Fibroblast of lung (primary cell): ENCODE measurements at places on chromosomes 4 and X. TPM values are rescaled to one million over a fixed set of nuclear protein-coding genes. Genes with fewer than 3 reads are reported as not detected.

GRCh38 chrX:2664502-2664901, 26.6 kb upstream of the CD99 start:
- no peaks in the 10 kb centered on the region for H3K4me1 ChIP-seq
- DNase-seq, result peak; percentile 74
- no peaks in the 10 kb centered on the region for H3K36me3 ChIP-seq
- no peak overlapping the region for H3K4me3 ChIP-seq
- no peak overlapping the region for H3K27ac ChIP-seq

GRCh38 chr4:138659037-138659811, 356.4 kb upstream of the NOCT start:
- H3K27ac ChIP-seq, result no peak overlapping the region
- no peaks in the 10 kb centered on the region for H3K27me3 ChIP-seq
- no peak overlapping the region for H3K4me3 ChIP-seq
- no peak for DNase-seq
- no peaks in the 10 kb centered on the region for H3K36me3 ChIP-seq

- no peaks in the 10 kb centered on the region for H3K27me3 ChIP-seq
- no peak for DNase-seq
- H3K4me3 ChIP-seq, result no peak overlapping the region
- H3K27ac ChIP-seq, result no peak overlapping the region
- no peaks in the 10 kb centered on the region for H3K4me1 ChIP-seq
- no peaks in the 10 kb centered on the region for H3K36me3 ChIP-seq
Observed at GRCh38 chrX:153297376-153297775, 24.2 kb downstream of the PNMA6F start.

DNA sequence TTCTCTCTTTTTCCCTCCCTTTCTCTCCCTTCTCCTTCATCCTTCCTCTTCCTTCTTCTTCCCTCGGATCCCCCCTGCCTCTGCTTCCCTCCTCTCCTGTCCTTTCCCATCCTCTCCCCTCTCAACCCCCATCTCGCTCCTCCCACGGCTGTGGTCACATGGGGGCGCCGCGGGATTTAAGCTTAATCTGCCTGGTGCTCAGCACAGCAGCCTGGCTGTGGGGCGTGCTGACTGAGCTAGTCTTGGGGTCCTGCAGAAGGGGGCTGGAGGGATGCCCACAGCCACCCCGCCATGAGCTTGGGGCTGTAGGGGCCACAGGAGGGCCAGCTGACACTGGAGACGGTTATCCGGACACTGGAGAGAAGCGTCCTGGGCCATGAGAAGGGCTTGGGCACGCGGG, 10.7 kb downstream of the SMIM10L2A start:
- H3K4me1 ChIP-seq, result no peaks in the 10 kb centered on the region
- no peaks in the 10 kb centered on the region for H3K36me3 ChIP-seq
- no peak for DNase-seq
- no peaks in the 10 kb centered on the region for H3K27me3 ChIP-seq

DNA sequence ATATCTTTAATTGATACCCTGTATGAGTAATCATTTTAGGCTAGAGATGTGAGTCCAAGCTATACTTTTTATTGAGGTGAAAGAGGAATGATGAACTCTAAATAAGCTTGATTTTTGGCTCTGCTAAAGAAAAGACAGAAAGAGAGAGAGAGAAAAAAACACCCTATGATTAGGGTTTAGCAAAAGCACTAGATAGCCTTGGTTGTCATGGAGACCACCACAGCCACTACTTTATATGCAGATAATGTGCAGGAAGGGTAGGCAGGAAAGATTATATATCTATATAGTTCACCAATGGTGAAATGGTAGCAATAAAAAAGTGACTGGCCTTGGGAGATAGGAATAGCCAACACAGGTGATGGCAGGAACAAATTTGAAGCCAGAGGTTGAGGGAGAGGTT, 69.9 kb upstream of the CAMK2D start:
- no peak for DNase-seq
- H3K36me3 ChIP-seq, result no peaks in the 10 kb centered on the region
- no peaks in the 10 kb centered on the region for H3K27me3 ChIP-seq
- H3K4me1 ChIP-seq, result peaks cover 4% of the 10 kb centered on the region
- H3K27ac ChIP-seq, result no peak overlapping the region
- H3K4me3 ChIP-seq, result no peak overlapping the region

- no peak overlapping the region for H3K27ac ChIP-seq
- no peaks in the 10 kb centered on the region for H3K36me3 ChIP-seq
- no peaks in the 10 kb centered on the region for H3K27me3 ChIP-seq
- no peak overlapping the region for H3K4me3 ChIP-seq
Observed at GRCh38 chr4:152563209-152563608, 27.3 kb upstream of the FBXW7 start.

DNA sequence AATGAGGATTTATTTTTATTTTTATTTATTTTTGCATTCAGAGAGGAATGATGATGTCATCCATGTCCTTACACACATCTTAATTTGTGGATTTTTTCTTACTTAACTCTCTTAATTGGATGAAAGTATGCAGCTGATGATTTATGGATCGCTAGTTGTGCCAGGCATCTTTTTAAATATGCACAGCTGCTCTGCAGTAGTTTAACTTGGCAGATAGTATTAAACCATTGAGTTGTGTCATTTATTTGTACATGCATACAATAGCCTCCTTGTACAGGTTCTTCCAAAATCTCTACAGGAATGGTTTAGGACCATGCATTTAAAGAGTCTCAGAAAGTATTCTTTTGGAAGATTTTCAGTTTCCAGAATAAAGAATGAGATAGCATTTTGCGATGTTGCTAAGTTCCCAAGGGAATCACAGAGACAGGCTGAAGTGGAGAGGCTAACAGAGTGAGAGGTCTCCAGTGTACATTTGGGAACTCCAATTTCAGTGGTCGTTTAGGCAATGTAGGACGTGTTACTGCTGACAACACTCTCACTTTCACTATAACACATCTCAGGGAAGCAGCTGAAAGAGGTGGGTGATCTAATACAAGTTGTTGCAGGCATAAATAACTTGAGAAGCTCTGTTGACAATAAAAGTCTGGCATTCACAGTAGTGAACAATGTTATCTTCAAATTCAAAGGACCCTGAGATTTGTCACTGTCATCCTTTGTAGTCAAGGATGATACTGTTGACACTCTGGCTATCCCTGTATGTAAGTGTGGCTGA, 49.9 kb upstream of the SCRG1 start:
- H3K4me3 ChIP-seq, result no peak overlapping the region
- H3K36me3 ChIP-seq, result no peaks in the 10 kb centered on the region
- no peak overlapping the region for H3K27ac ChIP-seq
- peaks cover 9% of the 10 kb centered on the region for H3K4me1 ChIP-seq

GRCh38 chr4:181148470-181148869, 1094.7 kb upstream of the TENM3 start:
- H3K27me3 ChIP-seq, result no peaks in the 10 kb centered on the region
- H3K27ac ChIP-seq, result no peak overlapping the region
- H3K4me3 ChIP-seq, result no peak overlapping the region
- no peaks in the 10 kb centered on the region for H3K4me1 ChIP-seq
- H3K36me3 ChIP-seq, result no peaks in the 10 kb centered on the region

DNA sequence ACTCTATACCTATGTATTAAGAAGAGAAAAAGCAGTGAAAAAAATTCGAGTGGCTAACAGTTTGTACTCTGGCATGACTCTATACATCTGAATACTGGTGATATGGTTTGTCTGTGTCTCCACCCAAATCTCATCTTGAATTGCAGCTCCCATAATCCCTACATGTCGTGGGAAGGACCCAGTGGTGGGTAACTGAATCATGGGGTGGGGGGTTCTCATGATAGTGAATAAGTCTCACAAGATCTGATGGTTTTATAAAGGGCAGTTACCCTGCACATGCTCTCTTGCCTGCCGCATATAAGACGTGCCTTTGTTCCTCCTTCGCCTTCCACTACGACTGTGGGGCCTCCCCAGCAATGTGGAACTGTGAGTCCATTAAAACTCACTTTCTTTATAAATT, 70.4 kb downstream of the LRBA start:
- no peaks in the 10 kb centered on the region for H3K4me1 ChIP-seq
- no peak overlapping the region for H3K4me3 ChIP-seq
- H3K27me3 ChIP-seq, result no peaks in the 10 kb centered on the region

DNA sequence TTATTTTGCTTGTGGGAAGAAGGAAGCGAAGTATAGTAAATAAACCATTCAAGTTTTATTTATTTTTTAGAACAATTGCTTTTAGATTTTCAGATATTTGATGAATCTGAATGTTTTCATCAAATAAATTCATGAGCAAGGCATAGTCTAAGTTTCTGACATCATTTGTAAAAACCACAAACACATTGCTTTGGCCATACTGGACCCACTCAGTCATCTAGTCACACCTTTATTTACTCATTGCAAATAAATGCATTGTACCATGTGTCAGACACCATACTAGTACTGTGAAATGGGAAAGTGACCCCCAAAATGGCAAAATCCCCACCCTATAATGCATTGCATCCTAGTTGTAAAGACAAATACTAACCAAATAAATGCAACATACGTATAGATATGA, 449.1 kb upstream of the SMIM31 start:
- no peaks in the 10 kb centered on the region for H3K4me1 ChIP-seq
- H3K4me3 ChIP-seq, result no peak overlapping the region
- no peaks in the 10 kb centered on the region for H3K36me3 ChIP-seq
- peak; percentile 58 for DNase-seq
- no peaks in the 10 kb centered on the region for H3K27me3 ChIP-seq

DNA sequence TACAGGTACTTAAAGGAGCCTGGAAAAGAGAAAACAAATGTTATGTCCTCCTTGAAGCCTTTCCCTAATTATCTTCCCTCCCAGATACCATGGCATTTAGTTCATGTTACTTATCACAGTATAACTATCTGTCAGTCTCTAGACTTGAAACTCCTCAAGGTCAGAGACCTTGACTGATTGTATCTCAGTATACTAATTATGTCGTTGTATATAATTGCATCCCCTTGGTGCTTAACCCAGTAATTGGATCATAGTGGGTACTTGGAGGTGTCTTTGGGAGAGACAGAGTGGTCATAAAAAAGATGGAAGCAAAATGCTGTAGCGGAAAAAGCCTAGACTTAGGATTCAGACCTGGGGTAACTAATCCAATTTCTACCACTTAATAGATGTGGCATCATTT, 8.1 kb downstream of the IGBP1 start:
- H3K27me3 ChIP-seq, result no peaks in the 10 kb centered on the region
- DNase-seq, result no peak
- H3K36me3 ChIP-seq, result no peaks in the 10 kb centered on the region

DNA sequence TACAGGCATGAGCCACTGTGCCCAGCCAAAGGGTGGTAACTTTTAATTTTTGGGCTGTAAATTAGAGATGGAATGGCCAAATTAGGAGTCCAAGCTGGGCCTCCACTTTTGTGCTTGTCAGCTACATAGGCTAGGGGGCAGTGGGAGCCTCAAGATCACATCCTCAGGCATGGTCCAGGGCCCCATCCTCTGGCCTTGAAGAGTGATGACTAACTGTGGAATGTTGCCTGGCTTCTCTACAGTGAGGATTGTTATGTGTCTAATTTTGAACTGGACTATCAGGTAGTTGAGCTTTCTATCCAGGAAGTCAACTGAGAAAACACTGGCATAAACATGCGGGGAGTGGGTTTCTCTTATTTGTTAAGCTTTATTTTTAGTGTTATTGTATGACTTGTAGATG, 33.0 kb downstream of the CCNG2 start:
- no peak overlapping the region for H3K27ac ChIP-seq
- no peak for DNase-seq
- no peaks in the 10 kb centered on the region for H3K4me1 ChIP-seq
- no peak overlapping the region for H3K4me3 ChIP-seq
- H3K27me3 ChIP-seq, result peaks cover 2% of the 10 kb centered on the region
- no peaks in the 10 kb centered on the region for H3K36me3 ChIP-seq

DNA sequence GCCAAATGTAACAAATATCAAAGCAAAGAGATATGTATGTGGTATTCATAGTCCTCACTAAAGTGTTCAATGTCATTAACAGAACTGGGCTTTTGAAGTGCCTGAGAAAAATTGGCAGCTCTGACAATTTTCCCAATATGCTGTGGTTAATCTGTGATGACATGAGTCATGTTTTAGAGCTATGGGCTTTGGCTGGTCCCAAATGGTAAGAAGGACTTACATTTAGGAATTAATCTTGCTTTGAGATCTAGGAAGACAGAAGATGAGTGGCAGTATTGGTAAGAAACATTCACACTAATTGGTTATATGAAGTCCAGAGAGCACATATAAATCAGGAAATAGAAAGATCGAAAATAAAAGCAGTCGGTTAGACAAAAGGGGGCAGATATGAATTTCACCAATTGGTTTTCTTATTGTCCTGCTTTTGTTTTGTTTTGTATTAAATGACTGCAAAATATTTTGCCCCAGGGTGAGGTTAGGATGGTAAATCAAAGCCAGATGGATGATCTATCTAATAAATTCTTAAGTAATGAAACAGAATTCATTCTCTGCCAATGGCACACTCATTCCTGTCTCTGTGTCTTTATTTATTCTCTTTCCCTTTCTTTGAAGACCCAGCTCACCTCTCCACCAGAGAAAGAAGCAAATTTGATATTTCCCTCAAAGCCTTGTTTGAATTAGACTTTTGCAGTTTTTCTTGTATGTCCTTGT, 993.1 kb downstream of the RPA4 start:
- H3K4me3 ChIP-seq, result no peak overlapping the region
- H3K36me3 ChIP-seq, result no peaks in the 10 kb centered on the region
- no peaks in the 10 kb centered on the region for H3K4me1 ChIP-seq
- no peak overlapping the region for H3K27ac ChIP-seq
- no peak for DNase-seq

Gene CC2D2A
- total RNA-seq, result 26.5 and 30.9 TPM in 2 replicates

Gene TGIF2LX
- total RNA-seq, result not detected in 2 replicates

Gene MAGEA9B
- not detected in 2 replicates for total RNA-seq

Gene NCAPG
- total RNA-seq, result 3.9 and 10.1 TPM in 2 replicates

Gene NIPAL1
- under 0.01 TPM in 1 of 2 replicates, not detected in the other for total RNA-seq

Gene RIPPLY1
- total RNA-seq, result not detected in 2 replicates

Gene BCLAF3
- total RNA-seq, result 6.9 and 10.7 TPM in 2 replicates

Gene PDCL2
- not detected in 2 replicates for total RNA-seq
